GM12892 (cell line): ENCODE measurements at places on chromosomes 6 and 20.

DNA sequence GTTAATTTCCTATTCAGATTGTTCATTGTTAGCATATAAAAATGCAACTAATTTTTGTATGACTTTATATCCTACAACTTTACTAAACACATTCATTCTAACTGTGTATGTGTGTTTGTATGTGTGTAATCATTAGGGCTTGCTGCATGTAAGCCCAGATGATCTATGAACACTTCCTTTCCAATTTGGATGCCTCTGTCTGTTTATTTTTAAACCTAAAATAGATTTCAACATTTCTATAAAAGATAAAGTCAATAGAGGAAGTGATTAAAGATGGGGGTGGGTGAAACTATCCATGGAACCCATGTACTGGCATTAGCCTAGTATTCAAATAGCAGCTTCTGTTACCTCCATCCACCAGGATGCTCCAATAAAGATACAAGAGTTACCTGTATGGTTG lies 15.7 kb upstream of the AKAP12 start:
- no peak for DNase-seq

DNA sequence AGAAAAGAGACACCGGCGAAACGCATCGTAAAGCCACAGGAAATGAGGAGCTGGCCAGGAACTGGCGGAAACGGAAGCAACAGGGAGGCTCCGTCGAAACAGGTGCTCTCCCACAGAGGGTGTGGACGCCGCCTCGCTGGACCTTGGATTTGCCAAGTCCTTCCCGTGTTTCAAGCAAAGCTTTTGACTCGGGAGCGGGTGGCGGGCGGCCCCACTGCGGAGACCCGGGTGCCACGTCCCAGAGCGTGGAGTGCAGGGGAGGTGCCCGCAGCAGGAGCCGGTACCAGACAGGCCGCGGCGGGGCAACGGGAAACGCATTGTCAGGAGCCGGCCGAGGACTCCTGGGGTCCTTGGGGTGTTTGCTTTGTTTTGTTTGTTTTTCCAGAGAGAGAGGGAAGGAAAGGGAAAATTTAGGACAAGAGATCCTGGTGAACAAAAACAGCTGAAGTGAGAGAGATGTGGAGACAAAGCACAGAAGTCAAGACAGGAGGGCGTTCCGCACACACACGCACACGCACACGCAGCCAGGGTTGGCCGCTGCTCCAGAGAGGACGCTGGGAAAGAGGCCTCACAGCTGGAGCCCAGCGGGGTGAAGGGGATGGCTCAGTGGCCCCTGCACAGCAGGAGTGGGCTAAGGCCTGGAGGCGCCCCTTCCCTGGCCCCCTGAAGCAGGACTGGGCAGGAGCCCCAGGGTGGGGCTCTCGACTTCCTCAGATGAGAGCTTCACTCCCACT lies 50.9 kb upstream of the CHRNA4 start:
- no peak for DNase-seq

- no peak for DNase-seq
Measured at GRCh38 chr6:147207837-147208754, 3.9 kb downstream of the STXBP5 start.

GRCh38 chr20:49427751-49428518 lies 54.5 kb downstream of the KCNB1 start:
- no peak for DNase-seq

- no peak for DNase-seq
Measured at GRCh38 chr6:145783796-145784195, 30.8 kb downstream of the FBXO30 start.

GRCh38 chr20:19071902-19072498 lies 140.4 kb upstream of the SLC24A3 start:
- DNase-seq = no peak

- peak; percentile 60 for DNase-seq
Measured at GRCh38 chr6:15287670-15288375, 42.0 kb downstream of the JARID2 start.

DNA sequence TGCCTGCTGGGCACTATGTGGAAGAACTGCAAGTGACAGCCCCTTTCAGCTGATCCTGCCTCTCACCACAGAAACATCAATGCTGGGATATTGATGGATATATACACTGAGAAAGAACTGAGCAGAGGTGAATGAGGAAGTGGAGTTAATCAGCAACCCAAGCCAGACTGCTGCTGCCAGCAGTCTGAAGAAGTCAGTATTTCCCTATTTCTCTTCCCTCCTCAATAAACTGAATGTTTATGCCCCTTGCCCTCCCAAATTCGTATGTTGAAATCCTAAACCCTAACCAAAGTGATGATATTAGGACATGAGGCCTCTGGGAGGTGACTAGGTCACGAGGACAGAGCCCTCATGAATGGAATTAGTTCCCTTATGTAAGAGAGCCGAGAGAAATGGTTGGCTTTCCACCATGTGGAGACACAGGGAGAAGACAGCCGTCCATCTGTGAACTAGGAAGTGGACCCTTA lies 76.3 kb downstream of the CDK19 start:
- DNase-seq = no peak

DNA sequence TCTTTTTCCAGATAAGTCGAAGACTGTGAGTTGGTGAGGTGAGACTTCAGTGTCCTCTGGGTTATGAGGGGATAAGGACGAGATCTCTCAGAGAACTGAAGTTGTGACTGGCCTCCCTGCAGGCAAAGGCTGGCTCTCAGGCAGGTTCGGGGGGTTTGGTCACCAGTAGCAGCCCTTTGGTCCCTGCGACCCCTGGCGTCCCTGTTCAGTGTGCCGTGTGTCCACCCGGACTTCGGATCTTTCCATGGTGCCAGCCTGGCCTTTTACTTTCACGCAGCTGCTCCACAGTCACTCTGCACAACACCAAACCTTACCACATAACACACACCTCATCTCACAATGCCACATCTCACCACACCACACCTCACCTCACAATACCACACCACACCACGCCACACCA lies 131.9 kb downstream of the ERMARD start:
- no peak for DNase-seq

DNA sequence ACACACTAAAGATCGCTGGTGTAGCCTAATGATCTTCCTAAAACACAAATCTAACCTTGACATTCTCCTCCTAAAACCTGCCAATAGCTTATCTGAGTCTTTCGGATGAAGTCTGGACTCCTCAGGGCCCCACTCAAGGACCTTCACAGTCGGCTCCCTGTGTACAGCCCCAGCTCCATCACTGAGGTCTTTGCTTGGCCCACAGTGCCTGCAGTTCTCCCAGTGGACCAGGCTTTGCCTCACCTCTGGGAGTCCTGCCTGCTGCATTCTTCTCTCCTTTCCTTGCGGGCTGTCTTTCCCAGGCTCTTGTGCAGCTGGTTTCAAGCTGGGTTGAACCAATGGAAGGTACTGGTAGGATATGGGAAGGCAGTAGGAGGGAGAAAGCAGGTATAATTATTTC lies 122.6 kb upstream of the FERMT1 start:
- no peak for DNase-seq

- no peak for DNase-seq
Measured at GRCh38 chr6:92827104-92827503, 592.3 kb downstream of the EPHA7 start.

- DNase-seq = no peak
Measured at GRCh38 chr6:125354649-125355048, 52.9 kb upstream of the HDDC2 start.

GRCh38 chr6:34178357-34179105 lies 32.6 kb upstream of the GRM4 start:
- DNase-seq = no peak

- DNase-seq = no peak
Measured at GRCh38 chr6:166010136-166010960, 157.3 kb downstream of the TBXT start.

- DNase-seq = no peak
Measured at GRCh38 chr6:123171341-123172115, 175.5 kb downstream of the CLVS2 start.

GRCh38 chr6:15901141-15902115 lies 227.5 kb upstream of the MYLIP start:
- DNase-seq = peak; percentile 31

DNA sequence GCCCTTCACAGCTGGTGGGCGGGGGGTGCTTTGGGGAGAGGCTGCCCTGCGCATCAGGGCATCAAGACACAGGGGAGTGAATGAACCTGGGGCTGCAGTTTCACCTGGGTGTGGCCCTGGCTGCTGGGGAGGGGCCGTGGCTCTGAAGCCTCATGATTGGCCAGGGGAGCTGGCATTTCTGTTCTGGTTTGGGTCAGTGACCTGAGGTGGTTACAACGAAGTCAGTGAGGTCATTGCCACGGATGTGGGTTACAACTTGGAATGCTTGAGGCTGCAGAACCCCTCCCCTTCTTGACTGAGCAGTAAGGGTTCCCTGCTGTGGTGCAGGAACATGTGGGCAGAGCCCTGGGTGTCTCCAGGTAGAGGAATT lies 3.0 kb downstream of the TCEA2 start:
- peak; percentile 75 for DNase-seq

DNA sequence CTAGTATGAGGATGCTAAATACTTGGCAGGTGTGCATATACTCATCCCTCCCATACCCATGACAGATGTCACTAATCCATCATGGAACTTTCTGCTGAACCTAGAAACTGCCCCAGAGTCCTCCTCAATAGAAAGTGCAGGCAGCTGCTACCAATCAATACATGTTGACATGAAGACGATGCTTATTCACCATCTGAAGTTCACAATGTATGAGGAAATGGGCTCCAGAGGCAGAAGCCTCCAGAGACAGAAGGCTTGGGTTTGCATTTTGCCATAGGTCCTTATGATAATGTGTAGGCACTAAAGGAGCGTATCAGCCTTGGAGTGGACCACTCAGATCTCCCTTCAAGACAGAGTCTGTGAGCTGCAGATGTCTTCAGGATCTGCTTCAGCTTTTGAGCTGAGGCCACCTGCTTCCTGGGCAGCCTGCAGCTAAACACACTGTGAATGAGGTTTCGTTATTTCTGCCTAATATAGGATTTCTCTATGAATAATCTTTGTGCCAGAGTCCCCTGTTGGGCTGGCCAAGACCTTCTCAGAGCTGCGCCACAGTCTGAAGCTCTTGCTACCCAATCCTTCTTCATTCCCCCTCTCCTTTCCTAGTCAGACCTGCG lies 7.5 kb upstream of the KIAA1755 start:
- no peak for DNase-seq

DNA sequence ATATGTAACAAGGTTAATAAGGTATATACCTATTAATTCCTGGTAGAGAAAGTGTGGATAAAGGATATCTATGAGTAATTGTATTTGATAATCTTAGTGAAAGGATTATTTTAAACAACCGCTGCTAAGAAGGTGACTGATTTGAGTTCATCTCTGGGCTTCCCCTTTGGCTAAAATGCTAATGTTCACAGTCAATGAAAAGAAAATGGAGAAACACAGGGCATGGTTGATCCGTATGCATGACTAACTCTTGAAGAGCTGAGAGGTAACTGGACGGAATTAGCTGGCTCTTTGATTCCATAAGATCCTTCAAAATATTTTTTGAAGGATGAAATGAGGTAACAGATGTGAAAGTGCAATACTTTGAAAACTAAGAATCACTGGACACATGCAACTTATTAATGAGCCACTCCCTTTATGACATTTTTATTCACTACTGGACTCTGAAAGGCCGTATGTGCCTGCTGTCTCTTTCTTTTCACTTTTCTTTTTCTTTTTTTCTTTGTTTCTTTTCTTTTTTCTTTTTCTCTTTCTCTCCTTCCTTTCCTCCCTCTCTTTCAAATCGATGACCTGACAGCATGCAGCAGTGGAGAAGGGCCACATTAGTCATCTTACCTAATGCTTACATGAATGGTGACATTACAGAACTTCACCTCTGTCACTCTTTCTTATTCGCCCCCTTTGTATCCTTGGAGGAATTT lies 464.6 kb downstream of the CDKAL1 start:
- no peak for DNase-seq

GRCh38 chr6:27767851-27768250 lies 144.3 kb downstream of the OR2B2 start:
- no peak for DNase-seq

DNA sequence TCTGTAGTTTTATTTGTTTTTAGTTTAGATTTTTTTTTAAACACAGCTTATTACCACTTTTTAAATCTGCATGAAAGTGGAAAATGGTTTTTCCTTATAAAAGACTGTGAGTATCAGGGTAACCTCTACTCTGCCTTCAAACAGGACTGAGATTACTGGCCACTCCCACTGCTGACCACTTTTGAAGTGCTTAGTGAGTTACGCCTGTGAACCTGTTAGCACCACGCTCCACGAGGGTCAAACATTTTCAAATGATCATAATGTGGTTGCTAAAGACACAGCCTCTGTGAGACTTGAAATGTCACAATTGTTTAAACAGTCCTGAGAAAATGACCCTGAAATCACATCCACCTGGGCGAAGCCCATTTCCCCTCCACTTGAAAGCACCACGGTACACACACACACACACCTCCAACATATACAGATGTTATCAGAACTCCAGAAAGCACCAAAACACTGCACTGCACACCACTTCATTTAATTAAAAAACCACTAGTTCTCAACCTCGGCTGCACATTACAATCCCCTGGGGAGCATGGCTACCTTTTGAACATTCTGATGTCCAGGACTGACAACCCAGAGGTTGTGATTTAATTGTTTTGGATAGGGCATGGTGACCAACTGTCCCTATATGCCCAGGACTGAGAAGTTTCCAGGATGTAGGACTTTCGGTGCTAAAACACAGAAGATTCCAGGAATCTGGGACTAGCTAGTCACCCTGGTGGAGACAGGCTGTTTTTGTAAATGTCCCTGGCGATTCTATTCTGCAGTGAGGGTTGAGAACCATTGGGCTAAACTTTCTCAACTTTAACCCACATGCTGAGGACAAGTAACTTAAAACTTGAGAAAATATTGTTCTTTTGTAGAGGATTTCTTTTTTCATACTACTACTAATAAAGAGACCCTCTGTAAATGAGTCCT lies 176.4 kb upstream of the MYLIP start:
- DNase-seq = no peak

DNA sequence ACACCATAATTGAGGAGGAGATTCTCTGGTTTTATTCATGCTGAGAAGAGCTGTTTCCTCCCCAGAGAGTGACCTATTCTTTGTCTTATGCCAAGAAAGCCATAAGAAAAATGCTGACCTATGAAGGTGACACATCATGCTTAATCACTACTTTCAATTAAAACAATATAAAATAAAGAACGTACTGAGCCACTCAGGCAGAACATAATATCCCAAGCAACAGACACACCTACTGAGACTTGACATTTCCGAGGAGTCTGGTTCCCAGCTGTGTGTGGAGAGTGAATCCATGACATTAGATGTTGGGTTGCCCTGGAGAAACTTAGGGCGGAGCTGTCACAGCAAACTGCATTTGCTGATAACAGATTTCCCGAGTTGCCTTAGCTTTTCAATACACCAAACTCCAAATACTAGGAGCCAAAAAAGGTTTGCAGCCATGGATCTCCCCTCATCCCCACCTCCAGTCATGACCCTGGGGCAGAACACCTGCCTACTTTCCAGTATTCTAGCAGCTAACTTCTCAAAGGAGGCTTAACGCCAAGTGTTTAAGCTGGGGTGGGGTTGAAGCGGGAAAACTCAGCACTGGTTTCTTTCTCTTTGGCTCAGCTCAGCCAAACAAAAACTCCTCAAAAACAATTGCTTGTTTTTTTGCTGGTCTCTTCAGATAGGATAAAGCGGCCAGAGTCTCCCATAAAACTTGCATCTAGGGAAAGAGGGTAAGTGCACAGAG lies 92.2 kb downstream of the BACH2 start:
- no peak for DNase-seq

GRCh38 chr6:25027221-25027916 lies 91.6 kb upstream of the RIPOR2 start:
- peak; percentile 76 for DNase-seq

GRCh38 chr20:4663044-4663443 lies 58.7 kb upstream of the PRND start:
- DNase-seq = no peak

- no peak for DNase-seq
Measured at GRCh38 chr6:84193114-84193708, 34.2 kb downstream of the CEP162 start.
